ENCODE measurements at places on chromosomes 13 and 19. TPM values are rescaled to one million over a fixed set of nuclear protein-coding genes. Genes with fewer than 3 reads are reported as not detected.
A peak's percentile ranks its signal among the peaks of the same experiment; 100 is the strongest.

DNA sequence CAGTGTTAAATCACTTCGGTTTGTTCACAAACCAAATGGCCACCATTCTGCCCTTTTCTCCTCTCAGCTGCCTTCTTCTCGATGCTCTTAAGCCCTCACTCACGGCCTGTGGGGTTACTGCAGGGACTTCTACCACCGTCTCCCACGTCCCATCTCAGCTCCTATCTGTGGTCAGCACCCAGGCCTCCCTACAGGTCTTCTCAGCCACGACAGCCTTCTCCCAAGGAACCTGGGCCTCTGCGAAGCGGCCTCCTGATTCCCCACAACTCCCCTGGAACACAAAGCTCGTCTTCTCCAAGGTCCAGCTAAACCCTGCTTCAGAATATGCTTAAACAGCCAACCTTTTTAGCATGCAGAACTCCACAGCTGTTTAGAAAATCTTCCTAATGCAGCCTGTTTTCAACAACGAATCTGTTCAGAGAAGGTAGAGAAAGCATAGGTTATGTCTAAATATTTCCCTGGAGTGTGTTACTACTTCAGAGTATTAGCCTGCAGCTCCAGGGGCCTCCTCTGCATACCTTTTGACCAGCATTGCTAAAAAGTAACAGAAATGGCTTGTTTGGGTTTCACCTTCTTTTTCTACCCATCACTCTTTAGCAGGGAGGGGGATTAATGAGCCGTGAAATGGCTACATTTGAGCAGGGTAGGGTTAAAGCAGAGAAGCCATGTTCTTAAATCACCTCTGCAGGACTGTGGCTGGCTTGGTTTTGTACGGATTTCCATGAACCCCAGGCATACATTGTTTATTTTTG, 104.0 kb downstream of the COL4A2 start:
- DNase-seq = no peak

DNA sequence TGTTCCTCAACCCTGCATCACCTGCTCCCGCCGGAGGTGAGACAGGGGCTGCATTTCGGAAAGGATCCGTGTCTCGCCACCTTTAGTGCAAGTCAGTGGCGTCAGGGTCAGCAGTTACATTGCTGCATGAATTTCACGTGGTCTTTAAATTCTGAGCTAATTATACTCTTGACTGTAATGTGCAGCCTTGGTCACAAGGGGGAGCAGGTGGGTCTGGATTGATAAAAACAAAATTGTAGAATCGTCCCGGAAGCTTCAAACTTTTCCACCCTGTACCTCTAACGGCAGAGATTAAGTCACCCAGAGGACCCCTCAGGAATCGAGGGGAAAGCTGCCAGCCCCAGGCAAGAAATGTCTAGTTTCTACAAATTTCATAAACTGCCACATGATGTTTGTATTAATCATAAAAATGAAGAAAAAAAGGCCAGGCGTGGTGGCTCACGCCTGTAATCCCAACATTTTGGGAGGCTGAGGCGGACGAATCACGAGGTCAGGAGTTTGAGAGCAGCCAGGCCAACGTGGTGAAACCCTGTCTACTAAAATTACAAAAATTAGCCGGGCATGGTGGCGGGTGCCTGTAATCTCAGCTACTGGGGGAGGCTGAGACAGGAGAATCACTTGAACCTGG, 20.2 kb downstream of the BBC3 start:
- DNase-seq = peak; percentile 87

Gene IGSF23
- not detected for total RNA-seq

DNA sequence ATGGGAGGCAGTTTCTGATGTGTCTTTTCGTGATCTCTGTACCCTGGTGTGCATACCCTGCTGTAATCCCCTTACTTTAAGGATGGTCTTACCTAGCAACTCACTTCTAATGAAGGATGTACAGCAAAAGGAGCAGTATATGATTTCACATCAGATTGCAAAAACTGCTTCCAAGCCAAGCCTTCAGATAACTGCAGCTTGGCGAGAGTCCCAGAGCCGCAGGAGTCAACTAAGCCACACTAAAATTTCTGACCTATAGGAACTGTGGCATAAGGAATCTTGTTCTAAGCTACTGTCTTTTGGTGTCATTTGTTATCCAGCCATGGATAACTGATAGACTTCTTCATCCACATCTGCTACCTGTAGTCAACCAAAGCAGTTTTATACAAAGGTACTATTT, 496.7 kb downstream of the GPC6 start:
- no peak for DNase-seq

DNA sequence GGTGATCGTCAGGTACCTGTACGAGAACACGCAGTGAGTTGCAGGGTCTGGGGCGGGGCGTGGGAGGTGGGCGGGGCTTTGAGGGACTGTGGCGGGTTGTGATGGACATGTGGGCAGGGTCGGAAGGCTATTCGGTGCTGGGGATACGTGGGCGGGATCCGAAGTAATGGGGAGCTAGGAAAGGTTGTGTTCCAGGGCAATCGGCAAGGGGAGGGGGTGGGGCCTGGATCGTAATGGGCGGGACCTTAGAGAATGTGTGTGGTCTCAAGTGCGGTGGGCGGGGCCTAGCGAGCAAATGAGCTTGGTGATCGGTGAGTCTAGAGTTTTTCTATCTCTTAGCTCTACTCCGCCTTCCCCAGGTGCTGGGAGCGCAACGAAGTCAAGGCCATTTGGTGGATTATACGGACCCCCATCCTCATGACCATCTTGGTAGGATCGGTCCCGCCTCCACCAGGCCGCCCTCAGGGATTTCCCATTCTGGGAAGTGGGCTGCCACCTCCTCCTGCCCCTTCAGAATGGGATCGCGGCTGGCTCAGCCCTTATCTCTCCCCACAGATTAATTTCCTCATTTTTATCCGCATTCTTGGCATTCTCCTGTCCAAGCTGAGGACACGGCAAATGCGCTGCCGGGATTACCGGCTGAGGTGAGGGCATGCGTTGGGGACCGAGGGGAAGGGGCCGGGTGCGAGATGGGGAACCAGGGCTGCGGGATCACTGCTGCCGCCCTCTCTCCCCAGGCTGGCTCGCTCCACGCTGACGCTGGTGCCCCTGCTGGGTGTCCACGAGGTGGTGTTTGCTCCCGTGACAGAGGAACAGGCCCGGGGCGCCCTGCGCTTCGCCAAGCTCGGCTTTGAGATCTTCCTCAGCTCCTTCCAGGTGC, 9.6 kb downstream of the GIPR start:
- DNase-seq = peak; percentile 93

Gene EML2
- 10.1 TPM for total RNA-seq

DNA sequence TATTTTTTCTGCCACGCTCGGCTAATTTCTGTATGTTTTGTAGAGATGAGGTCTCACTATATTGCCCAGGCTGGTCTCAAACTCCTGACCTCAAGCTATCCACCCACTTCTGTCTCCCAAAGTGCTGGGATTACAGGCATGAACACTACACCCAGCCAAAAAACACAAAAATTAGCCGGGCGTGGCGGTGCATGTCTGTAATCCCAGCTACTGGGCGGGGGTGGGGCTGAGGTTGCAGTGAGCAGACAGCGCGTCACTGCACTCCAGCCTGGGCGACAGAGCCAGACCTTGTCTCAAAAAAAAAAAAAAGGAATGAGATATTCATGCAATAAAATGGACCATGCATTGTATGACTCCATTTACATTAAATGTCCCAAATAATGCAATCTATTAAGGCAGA, 32.2 kb downstream of the VASP start:
- DNase-seq = no peak

Data from osteoblast (primary cell).